ENCODE measurements at places on chromosomes 11 and 22. TPM values are rescaled to one million over a fixed set of nuclear protein-coding genes. Genes with fewer than 3 reads are reported as not detected.

- DNase-seq: no peak
These were observed 77.1 kb upstream of the IGLL5 start for GRCh38 chr22:22810471-22810870.

MISFA gene
- 2.8 TPM for total RNA-seq

TRPC6 gene
- total RNA-seq: 1.5 TPM

DNA sequence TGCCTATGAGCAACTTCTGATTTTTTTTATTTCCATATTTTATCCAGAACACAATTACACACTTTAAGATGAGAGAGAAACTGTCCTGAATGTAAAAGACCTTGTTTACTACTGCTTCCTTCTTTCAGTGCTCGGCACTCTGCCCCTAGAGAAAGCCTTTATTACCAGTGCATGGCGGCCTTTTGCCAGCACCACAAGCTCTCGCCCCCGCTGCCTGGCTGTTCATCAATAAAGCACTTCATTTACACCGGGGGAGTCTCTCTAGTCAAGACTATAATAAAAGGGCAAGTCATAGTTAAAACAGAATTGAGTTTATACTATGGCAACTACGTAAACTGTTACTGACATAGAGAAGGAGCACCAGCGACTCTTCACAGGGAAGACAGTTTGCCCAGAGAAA, 259.5 kb downstream of the CADM1 start:
- DNase-seq: no peak

GRCh38 chr11:78349114-78349513, 68.5 kb downstream of the GAB2 start:
- DNase-seq: no peak

DNA sequence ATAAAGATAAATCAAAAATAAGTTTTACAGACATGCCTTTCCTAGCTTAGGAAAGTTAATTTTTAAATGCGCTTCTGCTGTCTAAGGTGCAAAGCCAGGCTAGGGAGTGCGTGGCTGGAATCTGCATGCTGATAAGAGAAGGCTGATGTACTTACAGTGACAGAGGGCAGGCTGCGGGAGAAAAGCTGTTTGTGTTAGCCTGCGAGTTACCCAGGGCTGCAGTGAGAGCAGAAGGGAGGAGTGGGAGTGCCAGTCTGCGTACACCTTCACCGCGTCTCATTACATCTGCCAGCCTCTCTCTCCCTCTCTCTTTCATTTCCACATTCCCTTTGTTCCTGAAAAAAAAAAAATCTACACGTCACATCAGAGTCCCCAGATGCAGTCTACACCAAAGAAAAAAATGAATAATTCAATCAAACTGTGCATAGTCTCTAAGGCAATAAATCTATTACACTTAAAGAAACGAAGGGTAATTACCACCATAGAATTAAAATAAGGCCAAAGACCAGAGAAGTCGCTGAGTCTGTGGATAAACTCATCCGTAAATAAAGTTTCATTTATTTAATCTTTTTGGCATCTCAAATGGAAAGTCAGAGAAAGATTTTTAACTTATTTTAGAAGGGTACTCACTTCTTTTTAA, 126.4 kb upstream of the C11orf58 start:
- no peak for DNase-seq

ELFN2 gene
- 31.2 TPM for total RNA-seq

- DNase-seq: no peak
These were observed 95.6 kb upstream of the ARHGAP20 start for GRCh38 chr11:110807801-110808200.

GRCh38 chr11:20103281-20103680, 57.0 kb downstream of the DBX1 start:
- DNase-seq: no peak

JAML gene
- total RNA-seq: 12.9 TPM

UBASH3B gene
- 7.4 TPM for total RNA-seq

FGF4 gene
- total RNA-seq: not detected

DNA sequence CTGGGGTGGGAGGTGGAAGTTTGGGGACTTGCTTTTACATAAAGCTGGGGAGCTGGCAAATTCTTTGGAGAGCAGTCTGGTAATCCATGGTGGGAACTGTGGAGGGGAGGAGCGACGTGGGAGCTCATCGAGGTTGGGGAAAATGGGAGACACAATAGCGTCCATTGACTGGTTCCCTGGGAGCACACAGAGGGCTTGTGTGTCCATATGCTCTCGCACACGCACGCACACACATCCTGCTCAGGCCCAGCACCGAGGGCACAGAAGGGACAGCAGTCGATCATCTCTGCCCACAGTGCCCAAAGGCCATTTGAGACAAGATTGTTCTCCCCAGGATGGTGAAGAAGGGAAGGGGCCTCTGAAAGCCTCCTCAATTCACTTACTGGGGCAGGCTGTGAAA, 53.7 kb downstream of the FBXO7 start:
- no peak for DNase-seq

GRCh38 chr22:36368359-36368983, 19.3 kb downstream of the MYH9 start:
- DNase-seq: no peak

DDI1 gene
- total RNA-seq: not detected

- peak; percentile 18 for DNase-seq
These were observed 140.6 kb downstream of the ATG16L2 start for GRCh38 chr11:72954860-72955259.

DNA sequence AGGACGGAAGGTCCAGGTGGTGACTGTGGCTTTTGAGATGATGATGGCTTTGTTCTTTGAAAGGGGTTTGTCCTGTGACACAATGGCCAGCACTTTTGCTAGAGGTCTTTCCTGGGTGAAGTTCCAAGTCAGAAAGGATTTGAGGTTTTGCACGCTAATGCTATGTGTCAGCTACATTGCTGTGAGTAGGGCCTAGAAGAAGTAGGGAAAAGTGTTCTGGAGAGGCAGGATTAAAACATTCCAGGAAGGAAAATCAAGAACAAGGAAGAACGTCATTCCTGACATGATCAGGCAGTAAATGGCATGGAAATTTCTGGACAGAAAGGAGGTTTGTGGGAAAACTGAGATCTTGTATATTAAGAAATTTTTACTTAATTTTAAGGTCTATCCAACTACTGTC, 290.7 kb downstream of the NTM start:
- DNase-seq: no peak
